ENCODE measurements at places on chromosomes 3 and 15.

DNA sequence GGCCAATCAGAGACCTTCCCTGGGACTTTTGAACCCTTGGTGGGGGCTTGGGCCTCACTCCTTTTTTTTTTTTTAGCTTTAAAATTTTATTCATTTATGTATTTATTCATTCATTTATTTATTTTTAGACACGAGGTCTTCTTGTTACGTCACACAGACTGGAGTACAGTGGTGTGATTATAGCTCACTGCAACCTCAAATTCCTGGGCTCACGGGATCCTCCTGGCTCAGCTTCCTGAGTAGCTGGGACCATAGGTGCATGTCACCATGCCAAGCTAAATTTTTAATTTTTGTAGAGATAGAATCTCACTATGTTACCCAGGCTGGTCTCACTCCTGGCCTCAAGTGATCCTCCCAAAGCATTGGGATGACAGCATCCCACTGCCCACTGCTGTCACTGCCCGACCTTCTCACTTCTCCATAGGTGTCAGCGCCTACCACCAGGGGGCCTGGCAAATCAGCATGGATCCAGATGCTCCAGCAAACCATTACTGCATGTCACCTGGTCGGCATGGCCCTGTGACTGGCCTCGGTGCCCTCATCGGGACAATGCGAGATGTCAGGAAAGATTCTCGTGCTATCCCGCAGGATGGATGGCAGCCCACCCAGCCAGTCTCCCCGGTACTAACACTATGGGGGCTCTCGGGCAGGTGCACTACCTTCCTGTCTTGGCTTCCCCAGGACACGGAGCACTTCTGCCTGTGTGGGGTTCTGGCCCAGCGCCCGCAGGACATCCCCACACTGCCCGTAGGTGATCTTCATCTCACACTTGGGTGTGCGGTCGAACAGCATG is 3.0 kb downstream of the MYL3 start:
- DNase-seq, result no peak

DNA sequence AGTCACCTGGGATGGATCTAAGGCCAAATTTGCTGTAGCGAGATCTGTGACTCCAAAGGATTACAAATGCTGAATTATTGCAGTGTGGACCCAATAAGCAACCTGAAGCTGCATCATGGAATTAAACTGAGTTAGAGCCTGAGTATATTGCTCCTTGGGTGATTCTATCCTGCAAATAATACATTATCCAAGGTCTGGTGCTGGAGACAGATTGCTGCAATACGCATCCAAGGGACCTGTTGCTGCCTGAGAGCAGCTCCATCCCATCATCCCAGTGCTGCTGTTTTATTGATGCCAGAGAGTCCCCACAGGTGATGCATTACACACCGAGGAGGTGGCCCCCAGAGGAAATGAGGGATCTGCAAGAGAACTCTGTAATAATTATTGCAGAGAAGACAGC is 31.6 kb upstream of the PCSK6 start:
- no peak for DNase-seq

GRCh38 chr3:64251019-64251418 is 25.8 kb upstream of the PRICKLE2 start:
- DNase-seq, result no peak

GRCh38 chr3:177751770-177752169 is 554.5 kb upstream of the TBL1XR1 start:
- no peak for DNase-seq

DNA sequence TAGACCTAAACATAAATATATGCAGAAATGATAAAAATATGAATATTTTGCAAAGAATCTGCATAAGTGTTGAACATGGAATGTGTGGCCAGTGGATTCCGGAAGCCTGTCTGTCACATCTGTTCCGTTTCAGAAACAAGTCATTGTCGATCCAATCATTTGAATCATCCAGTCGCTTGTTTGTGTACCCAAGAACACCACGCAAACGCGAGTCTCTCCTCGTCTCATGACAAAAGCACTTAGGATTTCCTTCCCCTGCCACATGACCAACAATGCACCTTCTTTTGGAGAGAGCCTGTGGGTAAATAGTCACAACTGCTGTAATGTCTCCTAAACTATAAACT is 80.2 kb downstream of the FMN1 start:
- peak; percentile 35 for DNase-seq

- no peak for DNase-seq
Measured at GRCh38 chr3:119809249-119810017, 27.5 kb downstream of the NR1I2 start.

DNA sequence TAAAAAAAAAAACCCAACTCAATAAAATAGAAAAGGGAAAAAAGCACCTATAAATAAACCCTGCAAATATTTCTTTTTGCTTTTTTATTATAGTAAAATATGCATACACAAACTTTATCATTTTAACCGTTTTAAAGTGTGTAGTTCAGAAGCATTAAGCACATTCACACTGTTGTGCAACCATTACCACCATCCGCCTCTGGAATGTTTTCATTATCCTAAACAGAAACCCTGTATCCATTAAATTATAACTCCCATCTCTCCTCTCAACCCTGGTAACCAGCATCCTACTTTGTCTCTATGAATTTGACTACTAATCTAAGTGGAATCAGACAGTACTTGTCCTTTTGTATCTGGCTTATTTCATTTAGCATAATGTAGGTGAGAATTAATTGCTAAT is 15.0 kb downstream of the CDCP1 start:
- DNase-seq, result no peak

DNA sequence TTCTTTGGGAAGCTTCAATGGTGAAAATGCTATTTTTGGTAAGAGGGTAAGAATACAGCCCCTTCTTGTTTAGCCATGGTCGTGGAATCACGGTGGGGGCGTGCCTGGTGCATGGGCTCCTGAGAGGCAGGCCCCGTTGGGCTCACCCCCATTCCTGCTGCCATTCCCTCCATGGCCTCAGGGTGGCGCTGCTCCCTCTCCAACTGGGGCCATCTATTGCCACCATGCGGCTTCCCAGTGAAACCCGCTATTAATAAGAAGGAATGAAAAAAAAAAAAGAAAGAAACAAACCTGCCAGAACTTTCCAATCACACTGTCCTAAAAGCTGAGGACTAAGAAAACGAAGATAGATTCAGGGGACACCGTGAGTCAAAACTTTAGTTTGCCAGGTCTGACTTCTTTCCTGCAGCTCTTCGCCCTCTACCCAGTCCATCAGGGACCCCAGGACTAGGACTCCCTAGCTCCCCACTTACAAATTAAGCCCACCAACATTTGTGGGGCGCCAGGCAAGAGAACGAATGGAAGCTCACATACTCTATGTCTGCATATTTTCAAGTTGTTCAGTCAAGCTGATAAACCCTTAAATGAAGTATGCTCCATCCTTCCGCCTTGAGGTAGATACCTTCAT is 30.6 kb upstream of the ABHD2 start:
- DNase-seq, result peak; percentile 79

DNA sequence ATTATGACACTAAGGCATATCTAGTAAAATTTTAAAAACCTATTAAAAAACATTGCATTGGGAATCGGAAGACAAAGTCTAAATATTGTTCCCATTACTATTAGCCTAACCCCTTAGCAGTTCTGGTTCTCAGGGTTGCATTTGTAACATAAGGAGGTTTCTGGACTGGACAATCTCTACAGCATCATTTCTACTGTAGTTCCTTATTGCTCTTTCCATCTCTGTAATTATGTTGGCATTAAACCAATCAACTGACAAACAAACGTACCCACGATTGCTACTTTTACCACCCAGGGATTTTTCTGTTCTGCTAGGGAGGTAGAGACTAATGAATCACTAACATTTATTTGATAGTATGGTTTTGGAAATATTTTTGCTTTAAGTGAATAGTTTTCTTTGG is 190.8 kb downstream of the CBLB start:
- DNase-seq, result no peak

- no peak for DNase-seq
Measured at GRCh38 chr3:152315623-152316022, 46.9 kb downstream of the MBNL1 start.

DNA sequence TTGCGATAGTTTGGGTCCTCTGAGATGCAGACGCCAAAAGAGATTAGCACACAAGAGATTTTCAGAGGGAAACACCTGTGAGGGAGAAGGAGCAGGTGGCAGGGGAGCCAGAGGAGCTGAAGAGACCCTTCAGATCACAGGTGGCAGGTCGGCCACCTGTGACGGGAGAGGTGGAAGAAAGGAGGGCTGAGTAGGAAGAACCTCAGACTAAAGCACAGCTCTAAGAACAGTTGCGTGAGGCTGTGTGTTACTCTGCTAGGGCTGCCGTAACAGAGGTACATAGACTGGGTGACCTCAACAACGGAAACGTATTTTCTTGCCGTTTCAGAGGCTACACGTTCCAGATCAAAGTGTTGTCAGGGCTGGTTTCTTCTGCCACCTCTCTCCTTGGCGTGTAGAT is 38.5 kb downstream of the C2CD4A start:
- no peak for DNase-seq

DNA sequence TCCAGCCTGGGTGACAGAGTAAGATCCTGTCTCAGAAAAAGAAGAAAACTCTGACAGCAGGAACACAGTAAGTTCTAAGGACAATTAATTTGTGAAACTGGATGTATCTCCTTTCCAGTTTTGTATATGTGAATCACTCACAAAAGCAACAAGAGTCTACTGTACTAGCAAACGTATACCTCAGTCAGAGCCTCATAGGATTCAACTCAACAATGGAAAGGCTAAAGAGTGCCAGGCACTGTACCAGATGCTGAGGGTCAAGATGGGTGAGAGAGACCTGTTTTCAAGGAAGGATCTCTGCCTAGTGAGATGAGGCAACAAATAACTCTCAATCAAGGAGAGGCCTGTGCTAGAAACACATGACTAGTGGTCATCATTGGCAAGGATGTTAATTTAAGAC is 14.9 kb downstream of the TBL1XR1 start:
- DNase-seq, result no peak

GRCh38 chr3:169613053-169613803 is 50.3 kb downstream of the MECOM start:
- no peak for DNase-seq

DNA sequence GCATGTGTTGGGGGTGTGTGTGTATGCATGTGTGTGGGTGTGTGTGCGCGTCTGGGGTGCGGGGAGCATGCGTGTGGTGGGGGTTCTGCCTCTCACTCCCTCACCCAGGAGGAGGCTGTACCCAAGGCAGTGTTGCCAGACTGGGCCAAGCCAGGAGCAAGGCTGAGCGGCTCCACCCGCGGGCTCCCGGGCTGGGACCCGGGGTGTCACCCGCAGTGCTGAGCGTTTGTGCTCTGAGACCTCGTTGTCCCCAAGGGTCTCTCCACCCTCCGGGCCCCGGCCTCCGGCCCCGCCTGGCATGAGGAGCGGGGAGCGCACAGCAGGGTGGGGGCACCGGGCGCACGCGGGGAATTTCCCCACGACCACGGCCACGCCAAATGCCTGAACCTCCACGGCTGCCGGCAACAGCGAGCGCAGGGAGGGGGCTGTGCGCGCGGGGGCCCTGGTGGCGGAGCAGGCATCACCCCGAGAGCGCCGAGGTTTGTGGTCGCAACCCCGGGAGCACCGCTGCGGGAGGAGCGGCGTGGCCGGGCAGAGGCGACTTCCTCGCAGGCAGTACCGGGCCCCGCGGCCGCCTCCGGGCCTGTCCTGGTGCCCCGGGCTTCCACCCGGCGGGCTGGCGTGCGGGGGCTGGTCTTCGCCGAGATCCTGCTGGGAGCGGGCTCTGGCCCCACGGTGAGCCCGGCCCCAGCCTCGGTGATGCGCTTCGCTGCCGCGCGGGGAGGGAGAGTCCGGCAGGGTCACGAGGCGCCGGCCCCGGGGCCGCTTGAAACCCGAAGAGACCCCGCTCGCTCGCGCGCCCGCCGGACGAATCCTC is 7.4 kb upstream of the OCA2 start:
- no peak for DNase-seq

- DNase-seq, result no peak
Measured at GRCh38 chr3:114745322-114746240, 401.5 kb downstream of the ZBTB20 start.

- DNase-seq, result no peak
Measured at GRCh38 chr3:108525971-108526370, 15.6 kb upstream of the MYH15 start.

DNA sequence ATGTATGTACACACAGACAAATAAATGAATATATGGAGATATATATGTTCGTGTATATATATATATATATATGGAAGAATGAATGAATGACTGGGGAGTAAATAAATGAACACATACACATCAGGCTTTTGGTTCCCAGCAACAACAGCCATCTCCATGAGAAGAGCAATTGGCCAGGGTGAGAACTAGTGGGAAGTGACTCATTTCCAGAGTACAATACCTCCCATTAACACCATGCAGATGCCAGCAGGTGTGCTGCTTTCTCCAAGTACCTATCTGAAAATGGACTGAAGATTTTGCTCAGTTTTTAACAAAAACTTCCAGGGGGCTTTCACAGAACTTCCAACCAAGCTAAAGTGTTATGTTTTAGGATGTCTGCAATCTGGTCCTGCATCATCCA is 179.8 kb upstream of the SLC2A2 start:
- DNase-seq, result no peak

DNA sequence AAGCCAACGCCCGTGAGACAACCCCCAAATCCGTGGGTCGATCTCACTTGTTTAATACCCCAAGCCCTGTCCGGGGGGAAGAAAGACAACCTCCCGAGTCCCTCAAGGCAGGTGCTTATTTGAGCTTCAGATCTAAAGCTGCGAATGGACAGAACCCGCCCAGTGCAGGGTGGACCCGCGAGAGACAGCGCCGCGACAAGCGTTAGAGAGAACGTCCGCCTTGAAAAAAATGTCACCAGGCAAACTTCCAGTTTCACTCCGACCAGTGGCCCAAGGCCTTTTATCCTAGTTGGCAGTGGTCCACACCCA is 740 bp upstream of the OXSR1 start:
- no peak for DNase-seq

GRCh38 chr15:74542166-74543042 is 1.4 kb downstream of the ARID3B start:
- no peak for DNase-seq

DNA sequence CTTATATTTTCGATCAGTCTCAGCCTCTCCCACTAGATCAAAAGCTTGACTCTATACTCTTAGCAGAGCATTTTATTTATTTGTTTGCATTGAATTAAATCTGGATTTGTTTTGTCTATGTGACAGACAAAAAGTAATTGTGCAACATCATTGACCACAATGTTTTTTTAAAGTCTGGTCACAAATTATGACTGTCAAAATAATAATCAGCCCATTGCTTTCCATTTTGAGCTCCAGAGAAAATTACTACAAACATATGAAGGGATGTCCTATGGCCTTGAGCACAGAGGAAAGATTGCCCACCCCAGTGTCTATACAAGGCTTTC is 82.3 kb downstream of the FSIP1 start:
- DNase-seq, result no peak

- DNase-seq, result no peak
Measured at GRCh38 chr3:5221701-5222100, 34.2 kb downstream of the EDEM1 start.

Measured in HTR-8/SVneo (cell line).